ENCODE measurements at places on chromosomes 3 and 15. TPM values are rescaled to one million over a fixed set of nuclear protein-coding genes. Genes with fewer than 3 reads are reported as not detected.

Gene SERPINI2
- polyA plus RNA-seq = not detected

GRCh38 chr3:172150268-172150667, 110.9 kb downstream of the FNDC3B start:
- no peak for DNase-seq

GRCh38 chr15:21267671-21268395, 172.5 kb downstream of the POTEB3 start:
- DNase-seq = no peak

GRCh38 chr15:57356178-57356577, 20.1 kb upstream of the CGNL1 start:
- no peak for DNase-seq

DNA sequence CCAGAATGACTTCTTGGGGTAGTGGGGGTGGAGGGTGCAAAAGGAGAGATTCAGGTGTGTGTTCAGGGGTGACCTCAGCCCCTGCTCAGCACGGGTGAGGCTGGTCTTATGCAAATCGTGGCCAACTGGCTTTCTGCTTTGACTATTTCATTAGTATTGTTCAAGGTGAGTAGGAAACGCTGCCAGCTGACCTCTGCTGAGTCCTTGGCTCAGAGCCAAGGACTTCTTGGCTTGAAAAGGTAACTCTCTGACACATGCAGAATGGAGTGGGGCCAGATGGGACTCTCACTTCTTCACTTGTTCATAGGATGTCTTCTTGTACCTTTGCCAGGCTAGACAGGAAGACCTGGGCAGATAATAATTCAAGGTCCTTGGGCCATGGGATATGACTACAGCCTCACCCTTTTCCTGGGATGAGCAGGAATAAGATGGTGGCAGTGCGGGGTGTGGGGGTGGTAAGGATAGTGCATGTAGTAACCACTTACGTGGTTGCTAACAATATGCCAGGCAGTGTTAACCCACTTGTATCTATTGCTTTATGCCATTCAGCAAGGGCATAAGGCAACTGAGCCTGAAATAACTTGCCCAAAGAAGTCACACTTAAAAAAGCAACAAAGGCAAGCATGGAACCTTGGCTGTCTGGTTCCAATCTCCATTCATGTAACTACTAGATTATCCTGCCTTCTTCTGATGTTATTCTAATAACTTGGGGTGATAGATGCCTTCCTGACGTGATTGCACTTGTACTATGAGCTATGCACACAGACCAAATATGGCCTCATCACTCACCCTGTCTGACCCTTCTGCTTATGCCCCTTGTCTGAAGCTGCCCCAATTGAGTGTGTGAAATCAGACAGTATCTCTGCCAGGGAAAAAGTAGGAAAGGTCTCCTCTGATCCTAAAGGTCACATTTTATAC, 193.1 kb downstream of the NR1D2 start:
- DNase-seq = no peak

Data from muscle of back (tissue), 13 donors.